ENCODE measurements at places on chromosomes 13 and 19. TPM values are rescaled to one million over a fixed set of nuclear protein-coding genes. Genes with fewer than 3 reads are reported as not detected.

The ADPRHL1 gene
- total RNA-seq, result 0.20 TPM

The SIGLEC8 gene
- total RNA-seq, result not detected

The ZNF813 gene
- total RNA-seq, result 4.4 TPM

The GRIN3B gene
- 0.44 TPM for total RNA-seq

DNA sequence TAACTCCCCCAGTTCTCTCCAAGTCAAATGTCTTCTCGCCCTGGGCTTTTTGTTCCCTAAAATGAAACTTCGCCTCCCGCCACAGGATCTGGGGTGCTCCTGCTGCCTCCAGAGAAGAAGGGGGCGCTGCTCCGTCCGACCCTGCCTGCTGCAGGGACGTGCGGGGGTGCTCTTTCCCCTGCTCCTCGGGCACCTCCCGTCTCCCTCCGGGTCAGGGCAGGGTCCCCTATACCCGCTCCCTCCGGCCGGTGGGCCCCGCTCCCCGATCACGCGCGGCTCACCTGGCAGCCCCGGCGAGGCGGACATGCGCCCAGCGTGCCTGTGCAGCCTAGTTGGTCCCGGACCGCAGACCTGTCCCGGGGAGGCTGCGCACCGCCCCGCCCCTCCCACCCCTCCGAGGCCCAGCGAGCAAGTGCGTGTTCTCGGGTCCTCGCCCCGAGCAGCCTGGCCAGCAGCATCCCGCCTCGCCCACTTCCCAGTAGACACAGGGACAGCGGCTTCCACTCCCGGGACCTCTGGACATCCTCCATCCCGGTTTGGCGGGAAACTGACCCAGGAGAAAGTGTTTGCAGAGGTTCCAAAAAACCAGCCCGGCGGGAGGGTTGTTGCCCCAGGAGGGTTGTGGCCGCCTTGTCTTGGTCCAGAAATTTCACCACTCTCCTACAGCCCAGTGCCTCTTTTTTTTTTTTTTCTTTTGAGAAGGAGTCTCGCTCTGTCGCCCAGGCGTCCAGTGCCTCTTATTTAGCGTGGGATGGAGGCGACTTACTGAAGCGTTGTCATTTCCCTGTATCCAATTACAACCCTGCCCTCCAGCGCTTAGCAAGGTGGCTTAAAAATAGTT is at the start of gene OXGR1:
Gene OXGR1 (minus strand): TSS at position 460 of the 841 bp plus-strand sequence. CDS start 6,717 bp downstream, outside the sequence.
- DNase-seq, result no peak

- peak; percentile 5 for DNase-seq
These were observed 206.8 kb downstream of the PCDH9 start for GRCh38 chr13:67023130-67023876.

- no peak for DNase-seq
These were observed 246.1 kb downstream of the PCDH17 start for GRCh38 chr13:57877601-57878000.

DNA sequence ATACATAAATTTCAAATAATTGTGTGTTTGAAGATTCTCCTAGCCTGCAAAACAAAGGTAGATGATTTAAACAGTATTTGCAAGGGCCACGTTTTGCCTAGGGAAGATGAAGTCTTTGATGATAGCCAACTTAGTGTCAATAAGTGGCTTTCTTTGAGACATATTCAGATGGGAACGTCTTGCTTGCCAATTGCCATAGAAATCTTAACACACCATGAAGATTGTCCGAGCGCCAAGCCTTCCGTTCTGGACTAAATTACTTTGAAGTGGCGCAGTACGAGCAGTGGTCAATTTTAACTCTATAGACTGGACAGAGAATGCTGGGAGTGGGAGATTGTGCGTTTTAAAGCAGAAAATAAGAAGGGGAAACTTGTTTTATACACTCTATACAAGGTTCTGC is 9.9 kb downstream of the ZIC5 start:
- no peak for DNase-seq

DNA sequence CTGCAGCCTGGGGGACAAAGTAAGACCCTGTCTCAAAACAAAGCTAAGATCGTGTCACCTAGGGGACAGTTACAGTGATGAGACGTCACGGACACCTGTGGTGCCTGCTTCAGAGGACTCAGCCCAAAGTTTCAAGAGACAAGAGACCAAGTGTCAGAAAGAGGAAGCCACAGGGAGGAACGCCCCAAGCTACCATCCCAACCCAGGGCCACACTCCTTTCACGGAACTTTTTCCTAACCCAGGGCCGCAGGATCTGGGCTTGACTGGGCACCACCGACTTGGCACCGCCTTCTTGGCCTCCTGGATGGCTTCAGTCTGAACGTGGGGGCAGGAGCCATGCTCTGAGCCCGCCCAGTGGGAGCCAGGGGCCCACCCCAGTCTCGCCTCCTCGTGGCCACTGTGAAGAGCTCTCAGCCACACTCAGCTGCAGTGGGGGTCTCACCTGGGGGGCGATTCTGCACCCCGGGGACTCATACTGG is 8.5 kb downstream of the MOB3A start:
- no peak for DNase-seq

DNA sequence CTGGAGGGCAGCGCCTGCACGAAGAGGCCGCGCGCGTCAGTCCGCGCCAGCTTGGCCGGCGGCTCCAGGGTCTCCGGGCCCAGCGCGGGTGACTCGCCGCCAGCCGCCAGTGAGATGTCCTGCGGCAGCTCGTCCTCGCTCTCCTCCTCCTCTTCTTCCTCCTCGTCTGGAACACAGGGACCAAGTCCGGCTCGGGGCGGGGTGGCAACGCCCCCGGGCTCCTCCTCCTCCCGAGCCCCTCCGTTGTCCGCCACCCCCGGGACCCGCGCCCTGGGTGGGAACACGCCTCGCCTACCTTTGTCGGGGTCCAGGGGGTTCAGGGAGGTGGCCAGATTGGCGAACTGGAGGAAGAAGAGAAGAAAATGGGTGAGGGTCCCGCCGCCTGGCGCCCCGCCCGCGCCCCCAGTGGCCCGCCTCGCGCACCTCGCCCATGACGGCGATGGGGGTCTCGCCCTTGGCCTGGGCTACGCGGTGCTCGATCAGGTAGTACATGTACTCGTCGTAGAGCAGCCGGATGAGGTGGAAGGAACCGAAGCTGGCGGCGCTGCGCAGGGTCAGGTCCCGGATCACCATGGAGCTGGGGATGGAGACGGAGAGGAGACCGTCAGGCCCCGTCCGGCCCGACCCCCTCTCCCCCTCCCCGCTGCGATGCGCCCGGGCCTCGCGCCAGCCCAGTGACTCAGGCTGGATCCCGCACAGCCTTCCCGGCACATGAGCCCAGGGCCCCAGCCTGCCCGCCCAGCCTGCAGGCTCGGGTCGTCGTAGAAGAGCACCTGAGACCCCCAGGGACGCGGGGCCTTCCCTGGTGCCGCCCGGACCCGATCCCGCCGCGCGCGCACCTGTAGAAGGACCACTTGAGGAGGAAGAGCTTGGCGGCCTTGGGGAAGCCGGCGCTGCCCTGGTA is 10.6 kb downstream of the DCAF15 start:
- DNase-seq, result no peak

All from lung microvascular endothelial cell (primary cell).